ENCODE measurements at places on chromosomes 6 and 20. TPM values are rescaled to one million over a fixed set of nuclear protein-coding genes. Genes with fewer than 3 reads are reported as not detected.

The HCK gene
- total RNA-seq = not detected

The FRS3 gene
- 2.8 TPM for total RNA-seq

The NKAIN2 gene
- total RNA-seq = under 0.01 TPM

The PRDM1 gene
- total RNA-seq = 2.3 TPM

The CST4 gene
- total RNA-seq = 0.33 TPM

The NXT1 gene
- 11.5 TPM for total RNA-seq

The LHFPL5 gene
- not detected for total RNA-seq

The TOX2 gene
- total RNA-seq = 2.2 TPM

The PPP1R3G gene
- total RNA-seq = 3.0 TPM

The SPATS1 gene
- not detected for total RNA-seq

The PRL gene
- total RNA-seq = not detected

The SAMD3 gene
- 9.3 TPM for total RNA-seq

The NMBR gene
- 0.07 TPM for total RNA-seq

The RBBP9 gene
- total RNA-seq = 16.2 TPM

The GLP1R gene
- not detected for total RNA-seq

The BMP6 gene
- total RNA-seq = 38.6 TPM

The OR2B6 gene
- total RNA-seq = 0.07 TPM

The EFCAB8 gene
- 0.33 TPM for total RNA-seq

The CYP24A1 gene
- 0.26 TPM for total RNA-seq

The HFE gene
- total RNA-seq = 20.3 TPM

The BHLHE23 gene
- total RNA-seq = not detected

The RAET1L gene
- not detected for total RNA-seq

The MYLK4 gene
- 0.43 TPM for total RNA-seq

The BIRC7 gene
- 0.07 TPM for total RNA-seq

The SLC17A3 gene
- not detected for total RNA-seq

The NKAIN4 gene
- not detected for total RNA-seq

The C6orf15 gene
- not detected for total RNA-seq

The TBPL1 gene
- 25.1 TPM for total RNA-seq

The SYCP2 gene
- total RNA-seq = 0.36 TPM

The PHACTR3 gene
- total RNA-seq = not detected

The BCAS1 gene
- not detected for total RNA-seq

All from smooth muscle cell of the pulmonary artery (primary cell).